ENCODE measurements at places on chromosomes 11 and 22. TPM values are rescaled to one million over a fixed set of nuclear protein-coding genes. Genes with fewer than 3 reads are reported as not detected.

GRCh38 chr11:37280200-37280599 lies 682.2 kb upstream of the RAG2 start:
- H3K27me3 ChIP-seq = no peaks in the 10 kb centered on the region
- no peak overlapping the region for H3K4me3 ChIP-seq

DNA sequence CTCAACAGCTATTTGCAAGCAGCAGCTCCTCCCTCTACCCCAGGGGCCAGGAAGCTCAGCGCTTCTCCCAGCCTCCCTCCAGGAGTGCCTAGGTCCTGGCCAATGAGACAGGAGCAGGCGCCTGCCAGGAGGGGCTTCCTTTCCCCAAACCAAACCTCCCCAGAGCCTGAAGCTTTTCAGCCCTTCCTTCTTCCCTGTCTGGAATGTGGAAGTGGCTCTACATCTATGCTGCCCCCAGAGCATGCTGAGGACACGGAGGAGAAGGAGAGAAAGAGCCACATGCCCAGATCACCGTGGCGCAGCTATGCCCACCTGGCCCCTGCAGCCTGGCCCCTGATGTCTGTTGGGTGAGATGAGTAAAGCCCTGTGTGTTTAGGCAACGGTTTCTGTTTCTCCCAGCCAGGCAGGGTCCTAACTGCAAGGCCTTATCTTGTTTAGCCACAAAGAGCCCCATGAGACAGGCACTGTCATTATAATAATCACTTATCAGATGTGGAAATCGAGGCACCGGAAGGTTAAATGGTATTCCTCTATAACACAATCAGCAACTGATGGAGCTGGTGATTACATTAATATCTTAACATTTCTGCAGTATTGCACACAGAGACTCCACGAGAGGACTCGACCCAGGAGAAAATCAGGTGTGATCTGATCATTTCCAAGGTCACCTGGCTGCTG lies 315.8 kb downstream of the CTTN start:
- no peak overlapping the region for H3K27ac ChIP-seq
- H3K36me3 ChIP-seq = no peaks in the 10 kb centered on the region
- DNase-seq = no peak
- H3K4me3 ChIP-seq = no peak overlapping the region
- H3K4me1 ChIP-seq = no peaks in the 10 kb centered on the region

Gene APOA4
- total RNA-seq = not detected

GRCh38 chr11:112176077-112176476 lies 765 bp downstream of the BCO2 start:
- no peaks in the 10 kb centered on the region for H3K36me3 ChIP-seq
- H3K27ac ChIP-seq = no peak overlapping the region
- H3K4me1 ChIP-seq = peaks cover 23% of the 10 kb centered on the region
- H3K4me3 ChIP-seq = no peak overlapping the region
- H3K27me3 ChIP-seq = no peaks in the 10 kb centered on the region
- DNase-seq = no peak

- no peak overlapping the region for H3K27ac ChIP-seq
- H3K4me1 ChIP-seq = no peaks in the 10 kb centered on the region
- no peak for DNase-seq
- H3K36me3 ChIP-seq = no peaks in the 10 kb centered on the region
- H3K27me3 ChIP-seq = no peaks in the 10 kb centered on the region
- no peak overlapping the region for H3K4me3 ChIP-seq
These were observed 123.6 kb downstream of the MN1 start for GRCh38 chr22:27677905-27678458.

Gene SPCS2
- 76.9 TPM for total RNA-seq

DNA sequence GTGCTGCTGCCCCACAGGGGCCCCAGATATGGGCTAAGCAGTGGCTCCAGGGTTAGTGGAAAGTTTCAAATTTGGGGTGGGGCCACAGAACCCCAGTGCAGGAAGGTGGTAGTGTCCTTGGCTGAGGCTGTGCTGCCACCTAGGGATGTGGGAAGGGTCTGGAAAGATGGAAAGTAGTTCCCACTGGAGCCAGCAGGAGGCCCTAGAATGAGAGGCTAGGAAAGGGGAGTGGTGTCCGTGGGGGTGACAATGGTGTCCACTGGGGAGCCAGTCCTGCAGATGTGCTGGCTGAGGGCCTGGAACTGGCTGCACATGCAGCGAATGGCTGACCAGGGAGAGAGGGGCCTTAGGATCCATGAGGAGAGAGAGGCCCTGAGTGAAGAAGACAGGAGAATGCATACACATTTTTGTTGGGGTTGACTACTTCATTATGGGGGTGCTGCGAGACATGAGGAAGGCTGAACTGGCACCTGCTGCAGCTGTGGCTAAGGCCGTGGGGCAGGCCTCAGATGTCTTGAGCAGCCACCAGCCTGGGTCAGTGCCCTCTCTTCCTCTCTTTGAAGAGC lies 21.1 kb downstream of the RFPL3 start:
- no peak overlapping the region for H3K4me3 ChIP-seq
- no peaks in the 10 kb centered on the region for H3K36me3 ChIP-seq
- DNase-seq = no peak
- no peaks in the 10 kb centered on the region for H3K4me1 ChIP-seq
- H3K27ac ChIP-seq = no peak overlapping the region
- H3K27me3 ChIP-seq = no peaks in the 10 kb centered on the region

- no peak for DNase-seq
- no peaks in the 10 kb centered on the region for H3K36me3 ChIP-seq
- H3K27ac ChIP-seq = no peak overlapping the region
- H3K4me3 ChIP-seq = no peak overlapping the region
- no peaks in the 10 kb centered on the region for H3K27me3 ChIP-seq
- H3K4me1 ChIP-seq = no peaks in the 10 kb centered on the region
These were observed 47.5 kb upstream of the SOX6 start for GRCh38 chr11:16403851-16404250.

DNA sequence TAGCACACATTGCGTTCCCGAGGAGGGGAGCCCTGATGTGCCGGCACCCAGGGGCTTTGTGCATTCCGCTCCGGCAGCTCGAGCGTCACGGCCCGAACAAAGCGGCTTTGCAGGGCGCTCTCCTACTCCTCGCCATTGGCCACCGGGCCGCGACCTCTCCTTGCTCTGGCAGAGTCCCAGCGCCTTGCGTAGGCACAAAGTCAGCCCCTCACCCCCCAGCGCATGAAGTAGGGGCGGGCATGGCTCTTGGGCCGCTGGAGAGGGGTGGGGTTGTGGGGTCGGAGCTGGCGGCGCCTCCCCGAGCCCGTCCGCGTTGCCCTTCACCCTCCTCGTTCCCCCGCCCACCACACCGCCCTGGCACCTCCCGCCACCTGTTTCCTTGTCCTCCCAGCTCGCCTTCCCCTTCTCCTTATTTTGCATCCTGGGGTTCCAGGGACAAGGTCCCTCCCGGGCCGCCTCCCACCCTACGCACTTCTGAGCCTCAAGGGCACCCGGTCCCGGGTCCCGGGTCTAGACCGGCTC lies 753 bp upstream of the PPARA start:
- DNase-seq = peak; percentile 26
- H3K27ac ChIP-seq = peak overlapping the region; percentile 31
- H3K4me3 ChIP-seq = peak overlapping the region; percentile 61
- no peaks in the 10 kb centered on the region for H3K36me3 ChIP-seq
- peaks cover 22% of the 10 kb centered on the region for H3K4me1 ChIP-seq
- no peaks in the 10 kb centered on the region for H3K27me3 ChIP-seq

DNA sequence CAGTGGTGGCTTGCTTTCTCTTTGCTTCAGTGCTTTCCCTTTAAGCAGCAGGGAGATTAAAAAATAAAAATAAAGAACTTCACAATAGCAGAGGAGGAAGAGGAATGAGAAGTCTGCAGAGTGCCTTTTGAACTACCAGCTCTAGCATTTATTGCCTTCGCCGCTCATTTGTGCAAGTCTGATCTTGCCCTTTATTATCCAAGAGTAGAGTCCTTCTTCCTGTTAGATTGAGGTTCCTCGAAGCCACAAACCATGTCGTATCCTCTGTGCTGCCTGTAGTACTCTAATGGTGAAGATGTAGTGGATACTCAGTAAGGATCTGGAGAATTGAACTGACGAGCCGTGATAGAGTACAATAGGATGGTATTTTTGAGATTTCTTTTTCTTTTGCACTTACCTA lies 101.2 kb upstream of the RAG2 start:
- no peaks in the 10 kb centered on the region for H3K36me3 ChIP-seq
- no peaks in the 10 kb centered on the region for H3K4me1 ChIP-seq
- DNase-seq = no peak
- no peak overlapping the region for H3K27ac ChIP-seq
- H3K4me3 ChIP-seq = no peak overlapping the region
